Left renal cortex interstitium (tissue), 4 donors: ENCODE measurements at places on chromosomes 4 and X.

DNA sequence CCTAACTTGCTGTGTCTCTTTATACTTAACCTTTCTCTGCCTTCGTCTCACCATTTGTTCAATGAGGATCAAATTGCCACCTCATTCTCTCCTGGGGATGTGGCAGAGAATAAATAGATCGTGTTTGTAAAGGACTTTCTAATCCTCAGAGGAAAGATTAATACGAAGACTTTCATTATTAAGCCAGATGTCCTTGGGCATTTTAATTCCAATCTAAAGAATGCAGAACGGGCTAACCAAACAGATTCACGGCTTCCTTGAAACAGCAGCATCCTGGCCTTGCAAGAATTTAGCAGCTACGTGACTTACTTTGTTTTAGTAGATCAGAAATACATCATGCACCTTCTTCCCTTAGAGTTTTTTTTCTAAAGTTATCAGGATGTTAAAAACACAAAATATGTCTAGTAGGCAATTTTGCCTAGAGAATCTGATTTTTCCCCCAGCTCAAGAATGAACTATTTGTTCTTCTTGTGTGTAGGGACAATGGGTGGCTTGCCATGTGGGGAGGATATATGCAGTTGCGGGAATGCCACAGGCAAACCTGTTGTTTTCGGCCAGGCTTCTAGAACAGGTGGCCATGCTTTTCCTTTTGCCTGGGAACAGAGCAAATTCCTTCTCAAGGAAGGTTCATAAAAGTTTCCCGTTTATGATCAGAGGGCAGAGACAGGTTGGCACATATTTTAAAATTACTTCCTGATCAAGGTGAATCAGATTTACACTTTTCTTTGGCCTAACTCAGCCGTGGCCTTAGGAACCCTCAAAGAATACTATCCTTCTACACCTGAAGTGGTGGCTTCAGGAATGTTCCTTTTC lies 3.0 kb downstream of the MID1 start:
- DNase-seq = no peak

GRCh38 chr4:76513482-76513881 lies 78.5 kb downstream of the SHROOM3 start:
- DNase-seq = no peak

DNA sequence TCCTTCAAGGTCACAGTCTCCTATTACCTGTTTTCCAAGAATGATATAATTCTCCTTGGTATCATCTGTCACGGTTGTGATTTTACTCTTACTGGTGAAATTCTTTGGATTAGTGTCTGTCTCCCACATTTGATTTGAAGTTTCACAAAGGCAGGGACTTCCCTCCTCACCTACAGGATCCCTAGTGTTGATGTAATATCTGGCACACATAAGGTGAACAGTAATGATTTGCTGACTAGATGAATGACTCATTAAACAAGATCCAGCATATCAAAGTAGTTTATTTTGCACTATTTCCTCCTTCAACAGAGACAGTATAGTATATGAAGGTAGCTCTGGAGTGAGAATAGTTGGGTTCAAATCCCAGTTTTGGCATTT lies 135.3 kb upstream of the IL1RAPL2 start:
- no peak for DNase-seq

- DNase-seq = peak; percentile 65
Measured at GRCh38 chr4:42344309-42344708, 53.0 kb upstream of the SHISA3 start.

- no peak for DNase-seq
Measured at GRCh38 chrX:135625995-135626394, 87.4 kb upstream of the CT45A1 start.

GRCh38 chr4:17335371-17335770 lies 176.5 kb downstream of the QDPR start:
- DNase-seq = no peak

DNA sequence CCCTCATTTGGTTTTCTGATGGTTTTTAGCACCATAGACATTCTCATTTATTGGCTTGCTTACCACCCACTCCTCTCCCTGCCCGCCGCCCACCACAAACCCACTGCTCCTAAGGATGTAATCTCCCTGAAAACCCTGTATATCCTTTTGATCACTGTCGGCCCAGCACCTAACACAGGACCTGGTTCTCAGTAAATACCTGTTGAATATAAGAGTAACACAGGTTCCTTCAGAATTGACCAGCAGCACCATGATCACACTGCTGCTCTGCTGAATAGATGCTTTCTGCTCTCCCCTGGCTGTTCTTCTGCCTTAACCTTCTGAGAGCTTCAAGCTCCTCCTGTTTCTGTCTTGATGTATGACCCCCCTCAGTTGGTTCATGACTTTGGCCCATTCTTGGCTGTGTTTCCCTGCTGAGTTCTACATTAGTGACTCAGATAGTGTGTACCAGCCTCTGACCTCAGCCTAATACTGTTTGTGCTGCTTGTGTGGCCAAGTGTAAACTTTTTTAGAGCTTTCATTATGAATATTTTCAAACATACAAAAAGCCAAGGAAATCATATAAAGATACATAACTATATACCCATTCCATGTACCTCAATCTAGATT lies 265.3 kb downstream of the FRMPD4 start:
- DNase-seq = no peak

GRCh38 chrX:22424122-22424915 lies 151.6 kb downstream of the CBLL2 start:
- no peak for DNase-seq

DNA sequence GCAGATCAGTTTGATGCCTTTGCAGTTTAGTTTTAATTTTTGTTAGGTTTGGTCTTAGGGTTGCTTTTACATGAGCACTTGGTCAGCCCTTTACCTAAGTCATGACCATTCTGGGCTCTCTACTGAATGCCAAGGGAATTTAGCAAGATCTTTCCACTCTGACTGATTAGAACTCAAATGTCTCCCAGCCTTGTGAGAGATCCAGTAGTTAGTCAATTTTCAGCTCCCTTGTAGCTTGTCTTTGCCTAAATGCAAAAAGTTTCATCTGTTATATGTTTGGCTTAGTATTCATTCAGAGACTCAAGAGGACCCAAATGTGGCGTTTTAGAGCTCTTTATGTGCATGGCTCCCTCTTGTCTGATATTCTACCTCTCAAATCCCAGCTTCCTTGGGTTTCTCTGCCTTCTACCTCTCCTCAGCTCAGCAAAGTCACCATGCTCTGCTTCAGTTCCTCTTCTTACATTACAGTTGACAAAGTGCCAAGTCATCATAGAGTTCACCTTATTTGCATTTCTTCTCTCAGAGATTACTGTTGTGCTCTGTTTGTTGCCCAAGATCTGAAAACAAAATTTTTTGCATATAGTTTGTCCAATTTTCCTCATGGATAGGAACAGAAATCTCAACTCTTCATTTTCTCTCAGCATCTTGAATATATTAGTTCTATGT lies 17.5 kb upstream of the JAKMIP1 start:
- DNase-seq = no peak

DNA sequence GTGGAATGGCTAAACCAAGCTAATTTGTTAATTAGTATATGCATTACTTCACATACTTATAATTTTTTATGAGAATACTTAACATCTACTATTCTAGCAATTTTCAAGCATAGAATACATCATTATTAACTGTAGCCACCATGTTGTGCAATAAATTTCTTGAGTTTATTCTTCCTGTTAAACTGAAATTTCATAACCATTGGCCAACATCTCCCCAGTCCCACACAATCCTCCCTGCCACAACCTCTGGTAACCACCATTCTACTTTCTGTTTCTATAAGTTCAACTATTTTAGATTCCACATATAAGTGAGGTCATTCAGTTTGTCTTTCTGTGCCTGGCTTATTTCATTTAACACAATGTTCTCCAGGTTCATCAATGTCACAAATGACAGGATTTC lies 208.5 kb downstream of the PPP4R3C start:
- no peak for DNase-seq

GRCh38 chrX:43718081-43718480 lies 62.0 kb downstream of the MAOA start:
- no peak for DNase-seq

DNA sequence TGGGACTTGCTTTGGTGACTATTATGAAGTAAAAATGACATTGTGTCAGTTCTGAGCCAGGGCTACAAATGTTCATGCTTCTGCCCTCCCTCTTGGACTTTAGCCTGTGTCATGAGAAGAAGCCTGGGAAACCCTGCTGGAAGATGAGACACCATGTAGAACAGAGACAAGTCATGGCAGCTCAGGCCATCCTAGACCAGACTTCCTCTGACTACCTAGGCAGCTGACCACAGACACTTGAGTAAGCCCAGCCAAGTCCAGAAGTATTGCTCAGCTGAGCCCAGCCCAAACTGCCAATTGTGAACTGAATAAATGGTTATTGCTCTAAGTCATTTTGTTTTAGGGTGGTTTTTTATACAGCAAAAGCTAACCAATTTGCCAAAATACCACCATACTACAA lies 467.6 kb upstream of the CNKSR2 start:
- no peak for DNase-seq

- DNase-seq = no peak
Measured at GRCh38 chrX:149910178-149910695, 19.1 kb upstream of the HSFX4 start.

DNA sequence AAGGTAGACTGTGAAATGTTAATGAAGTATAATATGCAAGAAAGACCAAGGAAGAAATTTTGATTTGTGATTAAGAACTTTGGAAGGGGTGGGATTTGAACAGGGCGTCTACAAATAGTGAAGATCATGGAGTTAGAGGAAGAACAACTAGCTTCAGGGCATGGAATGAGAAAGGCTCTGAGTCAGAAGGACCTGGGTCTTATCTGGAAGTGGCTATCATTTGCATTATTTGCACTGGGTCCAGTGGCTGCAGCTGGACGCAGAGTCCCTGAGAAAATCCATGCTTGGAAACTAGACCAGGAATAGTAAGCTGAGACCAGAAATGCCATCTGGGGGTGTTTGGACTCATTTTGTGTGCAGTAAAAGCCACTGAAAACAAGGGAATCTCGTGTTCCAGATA lies 4.3 kb upstream of the LIMCH1 start:
- DNase-seq = no peak

- no peak for DNase-seq
Measured at GRCh38 chrX:39581411-39581810, 516.3 kb downstream of the BCOR start.

GRCh38 chr4:37138019-37138653 lies 106.4 kb upstream of the NWD2 start:
- DNase-seq = no peak

- DNase-seq = no peak
Measured at GRCh38 chr4:78155616-78156105, 98.5 kb downstream of the FRAS1 start.

DNA sequence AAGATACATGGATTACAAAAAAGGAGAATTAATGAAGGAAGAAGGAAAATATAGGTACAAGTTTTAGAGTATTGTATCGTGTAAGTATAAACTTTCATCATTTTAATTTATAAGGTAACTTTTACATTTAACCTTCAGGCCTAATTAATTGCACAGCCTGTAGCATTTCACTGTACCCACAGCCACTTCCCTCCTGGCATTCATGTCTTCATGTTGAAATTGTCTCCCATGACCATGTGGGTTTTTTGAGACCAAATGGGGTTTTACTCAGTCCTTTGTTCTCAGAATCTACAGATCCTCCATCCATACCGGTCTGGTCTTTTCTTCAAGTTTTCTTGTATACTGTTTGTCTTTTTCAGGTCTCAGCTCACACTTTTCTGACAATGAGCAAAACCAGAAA lies 194.3 kb upstream of the CLNK start:
- DNase-seq = no peak

GRCh38 chrX:27555514-27555913 lies 34.6 kb upstream of the DCAF8L2 start:
- DNase-seq = no peak

DNA sequence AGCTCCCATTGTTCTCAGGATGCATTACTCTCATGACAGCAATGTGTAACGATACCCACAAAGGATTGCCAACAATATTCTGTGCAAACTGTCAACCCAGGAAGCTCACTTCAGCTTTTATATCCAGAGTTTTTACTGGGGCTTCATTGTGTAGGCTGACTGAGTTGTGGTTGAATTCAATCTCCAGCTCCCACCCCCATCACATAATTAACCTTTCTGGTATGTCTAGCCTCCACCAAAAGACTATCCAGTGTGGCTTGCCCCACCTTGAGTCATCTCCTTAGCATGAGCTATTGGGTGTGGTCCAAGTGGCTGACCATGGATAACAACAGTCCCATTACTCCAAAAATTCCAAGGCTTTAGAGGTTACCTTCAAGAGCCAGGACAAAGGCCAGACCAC lies 17.7 kb upstream of the TAB3 start:
- no peak for DNase-seq

DNA sequence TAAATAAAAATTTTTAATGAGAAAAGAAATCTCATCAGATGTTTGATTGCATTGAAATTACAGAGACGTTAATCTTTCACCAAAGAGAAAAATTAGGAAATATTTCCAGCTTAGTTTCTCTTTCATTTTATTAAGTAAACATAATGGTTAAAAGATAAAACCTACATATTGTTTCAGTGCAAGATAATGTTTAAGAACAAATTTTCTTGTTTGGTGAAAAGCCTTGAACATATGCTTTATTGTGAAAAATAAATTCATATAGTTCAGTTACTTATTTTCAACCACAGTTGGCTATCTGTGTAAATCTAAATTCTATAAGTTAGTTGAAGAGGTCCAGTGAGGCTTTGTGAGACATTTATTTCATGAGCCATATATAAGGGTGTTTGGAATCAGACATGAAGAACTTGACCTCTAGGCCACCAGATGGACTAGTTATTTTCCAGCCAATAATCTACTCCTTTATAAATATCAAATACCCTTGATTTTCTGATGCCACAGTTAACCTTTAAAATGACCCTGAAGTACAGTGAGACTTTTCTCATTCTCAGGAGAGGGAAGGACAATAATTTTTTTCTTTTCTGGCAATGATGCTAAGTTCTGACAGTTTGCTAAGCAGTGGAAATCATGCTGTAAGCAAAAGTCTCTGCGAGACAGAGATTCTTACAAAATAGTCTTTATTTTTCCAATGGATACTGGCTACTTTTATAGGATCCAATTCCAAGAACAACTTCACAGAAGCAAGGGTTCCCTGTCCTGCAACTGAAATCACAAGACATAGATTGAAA lies 2.5 kb downstream of the ARSJ start:
- no peak for DNase-seq

DNA sequence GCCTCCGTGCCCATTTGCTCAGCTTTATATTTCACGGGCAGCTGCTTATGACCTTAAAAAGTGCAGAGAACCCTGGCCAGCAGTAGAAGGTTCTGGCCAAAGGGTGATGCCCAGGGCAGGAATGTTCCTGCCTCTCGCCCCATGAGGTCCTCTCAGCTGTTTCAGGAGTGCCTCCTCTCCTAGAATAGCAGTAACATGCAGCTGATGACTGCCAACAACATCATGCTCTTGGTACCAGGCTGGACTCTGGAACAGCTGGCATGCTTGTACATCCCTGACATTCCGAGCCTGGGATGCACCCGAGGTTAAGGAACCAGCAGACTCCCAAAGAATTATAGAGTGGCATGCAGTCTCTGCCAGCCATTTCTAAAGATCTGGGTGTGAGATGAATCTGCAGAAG lies 11.7 kb upstream of the TENM3 start:
- DNase-seq = no peak

GRCh38 chrX:125765347-125765746 lies 400.7 kb downstream of the DCAF12L2 start:
- no peak for DNase-seq
